Coronary artery (tissue), 2 donors: ENCODE measurements at places on chromosomes 7 and 10.

GRCh38 chr10:74991435-74991834 is 120.0 kb upstream of the SAMD8 start:
- no peak for DNase-seq

- no peak for DNase-seq
Measured at GRCh38 chr7:69020536-69020935, 577.7 kb upstream of the AUTS2 start.

DNA sequence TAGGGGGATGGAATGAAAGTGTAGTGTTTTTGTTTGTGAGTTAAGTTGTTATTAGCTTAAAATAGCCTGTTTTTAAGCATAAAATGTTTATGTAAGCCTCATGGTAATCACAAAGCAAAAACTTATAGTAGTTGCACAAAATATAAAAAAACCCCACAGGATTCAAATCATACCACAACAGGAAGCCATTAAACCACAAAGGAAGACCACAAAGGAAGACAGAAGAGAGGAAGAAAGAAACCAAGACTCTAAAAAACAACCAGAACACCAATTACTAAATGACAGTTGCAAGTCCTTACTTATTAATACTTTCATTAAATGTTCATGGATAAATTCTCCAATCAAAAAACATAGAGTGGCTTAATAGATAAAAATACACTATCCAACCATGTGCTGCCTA is 63.6 kb downstream of the ANKRD7 start:
- no peak for DNase-seq

GRCh38 chr7:106584914-106585759 is 75.8 kb downstream of the CCDC71L start:
- DNase-seq, result no peak

- DNase-seq, result no peak
Measured at GRCh38 chr7:83947260-83947659, 247.3 kb downstream of the SEMA3A start.

DNA sequence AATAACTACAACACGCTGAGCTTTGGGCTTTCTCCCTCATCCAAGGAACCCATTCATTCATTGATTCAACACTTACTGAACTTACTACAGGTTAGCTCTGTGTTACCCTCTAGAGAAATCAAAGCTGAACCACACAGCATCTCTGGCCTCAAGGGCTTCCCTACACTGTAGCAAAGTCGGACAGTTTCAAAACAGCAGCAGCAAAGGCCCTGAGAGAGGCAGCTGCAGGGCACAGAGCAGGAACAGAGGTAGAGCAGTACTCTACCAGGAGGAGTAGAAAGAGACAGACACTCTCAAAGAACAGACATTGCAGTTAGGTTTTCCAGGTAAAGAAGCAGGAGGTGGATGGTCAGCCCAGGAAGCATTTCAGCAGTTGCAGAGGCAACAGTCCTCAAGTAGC is 16.1 kb downstream of the DOCK4 start:
- no peak for DNase-seq

DNA sequence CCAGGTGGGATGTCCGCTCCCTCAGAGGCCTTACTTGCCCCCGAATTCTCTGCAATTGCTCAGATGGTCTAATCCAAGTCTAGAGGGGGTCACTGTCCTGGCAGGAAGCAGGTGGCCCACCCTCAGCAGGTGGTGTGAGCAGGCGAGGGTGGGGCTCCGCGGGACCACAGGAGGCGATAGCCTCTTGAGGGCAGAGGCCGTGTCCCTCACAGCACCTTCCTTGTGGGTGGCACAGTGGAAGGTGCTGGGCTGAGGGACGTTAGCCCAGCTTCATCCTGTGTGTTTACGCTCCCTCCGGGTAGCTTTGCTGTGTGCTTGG is 38.3 kb upstream of the INPP5A start:
- DNase-seq, result no peak
